ENCODE measurements at places on chromosomes 1 and 21.
A peak's percentile ranks its signal among the peaks of the same experiment; 100 is the strongest.

- DNase-seq = no peak
These were observed 18.7 kb upstream of the CLDN8 start for GRCh38 chr21:30234643-30235042.

GRCh38 chr1:17434601-17435000 lies 4.9 kb downstream of the RCC2 start:
- no peak for DNase-seq

DNA sequence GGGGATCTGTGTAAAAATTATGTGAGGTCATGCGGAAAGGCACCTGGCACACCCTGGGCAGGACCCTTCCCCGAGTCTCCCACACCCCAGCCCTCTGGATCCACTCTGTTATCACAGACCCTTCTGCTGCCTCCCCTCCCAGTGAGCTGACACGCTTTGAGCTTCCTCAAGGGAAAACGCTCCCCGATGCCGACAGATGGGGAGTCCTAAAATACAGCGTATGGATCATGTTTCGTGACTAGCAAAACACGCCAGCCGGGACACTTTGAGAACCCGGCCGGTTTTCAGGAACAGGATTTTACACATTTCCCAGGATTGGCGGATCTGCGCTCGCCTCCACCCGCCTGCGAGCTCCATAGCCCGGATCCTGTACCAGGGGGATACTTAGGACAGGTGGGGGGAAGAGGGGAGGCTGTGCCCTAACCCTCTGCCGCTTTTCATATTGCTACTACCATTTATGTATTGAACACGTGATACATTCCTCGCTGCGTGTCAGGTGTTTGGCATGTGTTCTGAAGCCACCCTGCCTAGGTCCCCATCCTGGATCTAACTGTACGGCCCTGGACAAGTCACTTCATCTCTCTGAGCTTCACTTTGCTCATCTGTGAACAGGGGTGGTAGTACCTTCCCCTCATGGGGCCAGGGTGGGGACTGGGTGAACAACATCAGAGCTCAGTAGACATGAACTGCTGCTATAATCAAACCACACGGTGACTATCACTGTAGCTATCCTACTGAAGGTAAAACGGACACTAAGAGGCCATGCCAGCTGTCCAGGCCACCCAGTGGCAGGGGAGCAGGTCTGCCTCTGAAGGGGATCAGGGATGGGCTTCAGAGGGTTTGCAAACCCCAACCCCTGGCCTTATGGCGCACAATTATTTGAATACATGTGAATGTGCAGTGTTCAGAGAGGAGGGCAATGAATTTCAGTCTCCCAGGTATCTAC lies 63.2 kb downstream of the SSBP3 start:
- no peak for DNase-seq

- peak; percentile 88 for DNase-seq
These were observed at the start of gene YIPF1 for GRCh38 chr1:53889304-53890298. Gene YIPF1 (minus strand): TSS chr1:53889797. CDS start chr1:53888937, 860 bp downstream.

DNA sequence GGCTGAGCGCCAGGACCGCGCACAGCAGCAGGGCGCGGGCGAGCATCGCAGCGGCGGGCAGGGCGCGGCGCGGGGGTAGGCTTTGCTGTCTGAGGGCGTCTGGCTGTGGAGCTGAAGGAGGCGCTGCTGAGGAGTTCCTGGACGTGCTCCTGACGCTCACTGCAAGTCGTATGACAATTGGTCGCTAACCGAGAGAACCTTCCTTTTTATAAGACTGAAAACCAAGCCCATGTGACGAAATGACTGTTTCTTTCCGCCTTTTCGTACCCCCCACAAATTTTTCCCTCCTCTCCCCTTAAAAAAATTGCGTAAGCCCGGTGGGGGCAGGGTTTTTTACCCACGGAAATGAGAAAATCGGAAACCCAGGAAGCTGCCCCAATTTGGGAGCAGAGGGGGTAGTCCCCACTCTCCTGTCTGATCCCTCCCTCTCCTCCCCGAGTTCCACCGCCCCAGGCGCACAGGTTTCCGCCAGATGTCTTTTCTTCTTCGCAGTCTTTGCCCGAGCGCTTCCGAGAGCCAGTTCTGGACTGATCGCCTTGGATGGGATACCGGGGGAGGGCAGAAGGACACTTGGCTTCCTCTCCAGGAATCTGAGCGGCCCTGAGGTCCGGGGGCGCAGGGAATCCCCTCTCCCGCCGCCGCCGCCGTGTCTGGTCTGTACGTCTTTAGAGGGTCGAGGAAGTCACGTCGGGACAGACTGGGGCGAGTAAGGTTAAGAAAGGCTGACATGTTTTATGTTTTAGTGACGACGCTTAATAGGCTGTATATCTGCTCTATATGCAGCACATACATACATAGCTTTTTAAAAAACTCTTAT lies at the start of gene PTGS2:
TSS of gene PTGS2 (minus strand) at position 179 of the 817 bp plus-strand sequence. CDS start at position 46, 133 bp downstream.
- peak; percentile 8 for DNase-seq

- DNase-seq = no peak
These were observed 127.9 kb upstream of the SLC45A1 start for GRCh38 chr1:8189931-8190483.

Data from activated naive CD4-positive, alpha-beta T cell treated with Interleukin-2 at 50 U/mL for 16 hours (primary cell).